ENCODE measurements at places on chromosomes 16 and 17.

GRCh38 chr17:53032861-53033271 is 789.9 kb upstream of the KIF2B start:
- no peak for DNase-seq

- DNase-seq: no peak
These were observed 1.2 kb upstream of the EPX start for GRCh38 chr17:58191241-58191896.

GRCh38 chr16:87733190-87733589 is 32.6 kb downstream of the KLHDC4 start:
- no peak for DNase-seq

DNA sequence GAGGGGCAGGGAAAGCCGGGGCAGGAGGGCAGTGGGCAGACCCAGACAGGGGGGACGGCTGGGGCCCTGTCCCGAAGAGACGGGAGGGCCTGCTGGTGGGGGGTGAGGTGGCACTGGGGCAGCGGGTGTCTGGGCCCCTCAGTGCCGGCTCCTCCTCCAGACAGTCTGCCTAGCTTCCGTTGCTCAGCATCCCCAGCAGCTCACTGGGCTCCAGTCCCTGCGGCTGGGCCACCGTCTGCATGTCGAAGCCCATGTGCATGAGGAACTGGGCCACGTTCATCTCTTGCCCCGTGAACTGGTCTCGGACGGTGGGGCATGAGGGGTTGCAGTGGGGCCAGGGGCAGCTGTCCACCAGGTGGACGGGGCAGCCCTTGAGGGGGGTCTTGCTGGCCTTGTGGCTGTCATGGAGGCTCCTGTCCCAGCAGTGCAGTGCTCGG is 5.8 kb upstream of the MYADML2 start:
- no peak for DNase-seq

- DNase-seq: no peak
These were observed 5.4 kb downstream of the PGS1 start for GRCh38 chr17:78383725-78384471.

- no peak for DNase-seq
These were observed 48.3 kb upstream of the BAHCC1 start for GRCh38 chr17:81346908-81347349.

GRCh38 chr17:60846175-60846574 is 168.5 kb downstream of the BCAS3 start:
- DNase-seq: no peak
